ELR (cell line): ENCODE measurements at places on chromosomes 7 and 10.

DNA sequence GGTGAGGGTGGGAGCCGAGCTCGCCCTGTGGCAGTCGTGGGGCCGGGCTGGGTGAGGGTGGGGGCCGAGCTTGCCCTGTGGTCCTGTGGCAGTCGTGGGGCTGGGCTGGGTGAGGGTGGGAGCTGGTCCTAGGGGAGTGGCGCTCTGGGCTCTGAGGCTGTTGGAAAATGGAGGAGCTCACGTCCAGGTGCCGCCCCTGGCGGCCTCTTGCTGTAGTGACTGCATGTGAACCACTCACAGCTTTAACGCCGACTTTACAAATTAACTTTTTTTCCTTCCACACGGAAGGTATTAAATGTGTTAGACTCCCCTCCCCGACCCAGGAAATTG lies 312.6 kb downstream of the WDR37 start:
- peak; percentile 7 for DNase-seq

GRCh38 chr10:4844864-4845263 lies 18.9 kb downstream of the AKR1E2 start:
- DNase-seq = no peak

GRCh38 chr7:125668321-125668993 lies 738.8 kb upstream of the POT1 start:
- DNase-seq = no peak

DNA sequence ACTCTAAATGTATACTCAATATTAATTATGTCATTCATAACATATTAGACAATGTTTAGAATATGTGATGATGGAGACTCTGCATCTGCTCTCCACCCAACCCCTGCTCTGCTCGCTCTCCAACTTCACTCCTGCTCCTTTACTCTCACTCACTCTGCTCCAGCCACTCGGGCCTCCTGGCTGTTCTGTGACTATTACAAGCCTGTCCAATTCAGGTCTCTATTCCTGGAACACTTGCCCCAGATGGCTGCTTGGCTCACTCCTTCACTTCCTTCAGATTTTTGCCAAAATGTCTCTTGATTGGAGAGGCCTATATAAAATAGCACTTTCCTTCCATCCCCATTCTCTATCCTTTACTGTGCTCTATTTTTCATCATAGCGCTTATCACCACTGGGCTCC lies 84.8 kb downstream of the HBP1 start:
- no peak for DNase-seq

DNA sequence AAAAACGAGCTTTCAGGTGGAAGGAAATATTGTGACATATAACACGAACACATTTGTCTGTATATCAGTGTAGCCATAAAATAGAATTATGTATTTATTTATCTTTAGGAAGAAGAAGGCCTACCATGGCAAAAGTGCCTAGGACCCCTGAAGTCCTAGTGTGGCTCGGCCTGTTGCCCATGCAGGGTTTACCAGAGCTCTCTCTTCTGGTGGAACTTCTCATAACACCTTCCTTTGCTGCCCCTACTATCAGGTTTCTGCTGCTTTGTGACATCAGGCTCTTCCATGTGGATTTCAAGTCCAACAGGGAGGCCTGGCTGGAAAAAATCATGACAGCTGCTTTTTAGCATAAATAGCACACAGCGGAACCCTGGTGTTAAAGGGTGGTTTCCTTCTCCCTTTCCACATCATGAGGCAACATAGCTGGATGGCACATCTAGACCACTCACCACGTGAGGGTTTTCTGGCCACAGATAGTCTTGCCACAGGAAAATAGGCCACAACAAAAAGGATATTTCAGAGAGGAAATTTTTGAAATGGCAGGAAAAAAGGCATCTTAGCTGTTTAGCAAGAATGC lies 44.8 kb upstream of the ADO start:
- no peak for DNase-seq

GRCh38 chr7:138654616-138655015 lies 46.5 kb downstream of the SVOPL start:
- no peak for DNase-seq
